Effector memory CD8-positive, alpha-beta T cell (primary cell): ENCODE measurements at places on chromosomes 2 and 18.

DNA sequence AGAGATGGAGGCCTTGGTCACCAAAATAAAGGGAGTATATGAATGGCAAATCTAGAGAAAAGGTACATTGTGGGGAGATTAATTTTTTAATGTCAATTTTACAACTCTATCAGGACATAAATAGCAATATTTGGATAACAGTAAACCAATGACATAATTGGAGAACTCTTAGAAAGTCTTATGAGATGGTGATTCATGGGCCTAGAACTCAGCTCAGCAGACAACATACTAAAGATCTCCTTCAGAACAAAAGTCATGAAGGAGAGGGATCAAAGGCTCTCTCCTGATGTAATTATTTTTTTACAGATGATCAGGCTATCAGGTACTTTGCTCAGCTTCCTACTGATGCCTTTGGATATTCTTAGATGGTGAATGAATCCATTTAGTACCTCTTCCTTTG is 90.0 kb downstream of the CRACDL start:
- no peak for DNase-seq

GRCh38 chr2:189411860-189412259 is 29.4 kb upstream of the WDR75 start:
- no peak for DNase-seq

DNA sequence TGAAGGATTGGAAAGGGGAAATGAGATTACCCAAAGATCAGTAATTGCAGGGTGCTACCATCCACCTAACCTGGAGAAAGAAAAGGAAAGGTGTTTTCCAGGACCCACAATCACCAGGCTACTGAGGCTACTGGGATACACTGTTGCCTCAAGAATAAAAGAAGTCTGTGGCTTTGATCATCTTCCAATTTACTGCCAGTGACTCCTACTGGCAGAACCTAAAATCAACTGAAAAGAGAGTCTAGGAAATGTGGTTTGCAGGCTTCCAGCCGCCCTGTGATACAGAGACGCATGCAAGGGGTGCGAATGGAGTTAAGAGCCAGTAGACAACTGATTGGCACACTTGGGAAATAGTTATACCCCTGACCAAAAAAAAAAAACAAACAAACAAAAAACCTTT is 16.6 kb upstream of the TTL start:
- DNase-seq: no peak

DNA sequence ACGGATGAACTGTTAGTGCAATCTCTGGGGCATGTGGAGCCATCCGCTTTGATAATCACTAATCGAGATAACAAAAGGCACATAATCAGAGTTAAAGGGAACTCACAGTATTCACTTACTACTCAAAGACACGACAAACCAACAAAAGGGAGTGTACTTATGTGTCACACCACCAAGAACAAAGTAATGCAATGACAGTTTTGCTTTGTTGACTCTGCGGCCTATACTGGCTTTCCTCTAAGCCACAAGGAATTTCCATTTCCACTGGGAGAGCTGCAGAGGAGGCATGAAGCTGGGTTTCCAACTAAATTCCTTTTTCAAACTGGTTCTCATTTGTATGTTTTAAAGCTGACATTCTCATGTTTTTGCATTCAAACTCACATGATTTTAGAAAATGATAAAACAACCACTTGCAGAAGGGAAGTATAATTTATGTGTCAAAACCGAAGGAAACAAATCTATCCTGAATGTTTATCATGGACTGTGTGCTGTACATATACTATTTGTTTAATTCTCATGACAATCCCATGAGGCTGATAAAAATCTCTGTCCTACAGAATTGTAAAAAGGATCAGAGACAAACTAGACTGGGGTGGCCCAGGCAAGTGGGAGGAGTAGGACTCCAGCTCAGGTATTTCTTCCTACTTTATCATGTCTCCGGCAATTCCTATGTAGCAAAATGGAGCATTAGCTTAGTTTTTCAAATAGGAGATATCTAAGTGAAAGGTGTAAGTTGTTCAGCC is 149.6 kb upstream of the SMAD7 start:
- no peak for DNase-seq

- no peak for DNase-seq
Measured at GRCh38 chr2:127175041-127175721, 44.9 kb downstream of the CYP27C1 start.

DNA sequence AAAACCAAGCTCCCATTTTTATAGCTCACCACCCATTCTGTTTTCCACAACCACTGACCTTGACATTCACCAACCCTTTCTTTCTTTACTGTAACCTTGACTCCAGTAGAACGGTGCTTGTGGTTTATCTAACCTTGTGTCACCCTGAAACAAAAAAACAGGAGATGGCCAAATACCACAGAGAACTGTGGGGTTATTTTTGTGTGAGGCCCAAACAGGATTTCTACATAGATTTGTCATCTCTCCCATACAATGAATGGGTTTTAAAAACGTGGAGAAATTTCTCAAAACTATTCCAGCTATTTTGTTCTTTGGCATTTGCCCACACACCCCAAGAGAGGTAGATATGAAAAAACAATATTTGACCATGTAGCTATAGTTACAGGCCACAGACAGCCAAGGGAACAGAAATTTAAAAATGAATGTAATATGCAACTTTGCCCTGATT is 231.3 kb upstream of the TANK start:
- no peak for DNase-seq

DNA sequence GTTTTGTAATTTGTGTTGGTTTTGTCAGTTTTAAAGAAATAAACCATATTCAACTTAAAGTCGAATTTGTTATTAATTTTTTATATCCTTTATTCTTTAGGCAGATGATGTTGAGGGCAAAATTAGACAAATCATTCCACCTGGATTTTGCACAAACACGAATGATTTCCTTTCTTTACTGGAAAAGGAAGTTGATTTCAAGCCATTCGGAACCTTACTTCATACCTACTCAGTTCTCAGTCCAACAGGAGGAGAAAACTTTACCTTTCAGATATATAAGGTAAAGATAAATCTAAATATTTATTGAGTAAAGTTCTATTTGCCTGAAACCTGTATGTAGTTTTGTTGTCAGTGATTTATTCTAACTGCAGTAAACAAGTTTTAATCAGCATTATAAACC is 34.5 kb upstream of the METAP1D start:
- no peak for DNase-seq

DNA sequence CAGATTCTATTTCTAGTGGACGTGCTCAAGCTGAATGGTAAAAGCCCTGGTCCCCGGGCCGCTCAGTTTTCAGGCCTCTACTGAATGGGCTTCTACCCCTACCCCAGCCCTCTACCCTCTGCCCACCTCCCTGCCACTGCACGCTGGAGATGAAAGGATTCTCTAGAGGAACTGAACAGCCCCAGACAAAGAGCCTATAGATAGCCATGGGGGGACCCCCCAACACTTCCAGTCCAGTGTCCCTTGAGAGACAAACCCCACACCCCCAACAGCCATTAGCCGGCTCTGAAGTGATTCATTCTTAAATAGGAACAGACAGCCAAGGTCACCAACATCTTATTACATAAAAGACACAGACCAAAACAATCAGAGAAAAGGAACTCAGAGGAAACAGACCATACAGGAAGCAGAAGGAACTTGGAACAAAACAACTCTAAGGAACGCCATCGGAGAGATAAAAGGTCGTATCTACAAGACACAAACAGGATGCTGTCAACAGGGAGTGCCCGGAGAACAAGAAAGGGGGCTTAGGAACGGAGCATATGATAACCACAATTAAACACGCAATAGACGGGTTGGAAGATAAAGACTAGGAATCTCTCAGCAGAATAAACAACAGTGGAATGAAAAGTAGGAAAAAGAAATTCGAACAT is 23.5 kb downstream of the TMEM37 start:
- no peak for DNase-seq

DNA sequence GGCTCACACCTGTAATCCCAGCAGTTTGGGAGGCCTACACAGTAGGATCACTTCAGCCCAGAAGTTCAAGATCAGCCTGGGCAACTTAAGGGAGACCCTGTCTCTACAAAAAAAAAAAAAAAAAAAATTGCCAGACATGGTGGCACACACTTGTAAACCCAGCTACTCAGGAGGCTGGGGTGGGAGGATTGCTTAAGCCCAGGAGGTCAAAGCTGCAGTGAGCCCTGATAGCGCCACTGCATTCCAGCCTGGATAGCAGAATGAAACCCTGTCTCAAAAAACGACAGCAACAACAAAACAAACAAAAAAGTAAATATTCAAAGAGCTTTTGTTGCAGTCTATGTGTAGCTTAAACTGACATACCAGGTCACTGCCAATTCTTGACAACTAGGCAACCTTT is 63.1 kb upstream of the TANK start:
- DNase-seq: no peak

DNA sequence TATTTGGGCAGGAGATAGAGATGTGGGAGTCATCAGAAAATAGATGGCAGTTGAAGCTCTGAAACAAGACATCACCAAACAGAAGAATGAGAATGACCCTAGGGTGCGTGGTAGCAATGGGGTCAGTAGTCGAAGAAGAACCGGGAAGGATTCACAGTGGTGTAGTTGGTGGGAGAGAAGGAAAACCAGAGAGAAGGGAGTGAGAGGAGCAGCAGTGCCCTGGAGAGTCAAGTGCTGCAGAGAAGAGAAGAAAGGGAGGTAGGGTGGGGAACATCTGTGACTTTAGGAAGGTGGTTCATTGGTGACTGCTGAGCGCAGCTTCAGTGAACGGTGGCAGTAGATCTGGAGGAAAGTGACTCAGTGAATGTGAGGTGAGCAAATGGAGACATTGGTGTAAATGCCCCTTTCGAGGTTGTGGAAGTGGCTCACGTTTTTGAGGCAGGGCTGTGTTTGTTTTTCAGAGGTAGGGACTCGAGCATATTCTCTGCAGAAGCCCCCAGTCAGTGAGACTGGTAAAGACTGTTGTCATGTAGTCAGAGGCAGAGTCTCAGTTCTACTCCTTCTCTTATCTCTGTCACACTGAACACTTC is 36.4 kb downstream of the CDC42EP3 start:
- no peak for DNase-seq

- no peak for DNase-seq
Measured at GRCh38 chr2:235849489-235849888, 318.7 kb downstream of the GBX2 start.

DNA sequence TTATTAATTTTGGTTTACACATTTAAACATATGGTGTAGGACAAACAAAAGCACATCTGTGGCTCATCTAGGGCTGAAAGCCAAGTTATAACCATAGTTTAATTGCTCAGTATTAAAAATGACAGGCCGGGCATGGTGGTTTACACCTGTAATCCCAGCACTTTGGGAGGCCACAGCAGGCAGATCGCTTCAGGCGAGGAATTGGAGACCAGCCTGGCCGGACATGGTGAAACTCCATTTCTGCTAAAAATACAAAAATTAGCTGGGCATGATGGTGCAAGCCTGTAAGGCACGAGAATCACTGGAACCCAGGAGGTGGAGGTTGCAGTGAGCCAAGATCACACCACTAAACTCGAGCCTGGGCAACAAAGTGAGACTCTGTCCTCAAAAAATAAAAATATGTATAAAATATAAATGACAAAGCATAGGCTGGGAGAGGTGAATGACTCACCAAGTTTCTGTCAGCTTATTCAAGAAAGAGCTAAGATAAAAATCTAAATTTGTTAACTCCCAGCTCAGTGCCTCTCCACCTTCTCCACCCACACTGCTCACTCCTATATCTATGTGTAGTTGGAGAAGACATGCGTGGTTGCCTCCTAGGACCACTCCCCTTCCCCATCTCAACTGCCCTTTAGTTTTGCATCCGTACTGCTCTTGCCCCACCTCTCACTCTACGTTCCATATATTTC is 79.2 kb upstream of the PID1 start:
- no peak for DNase-seq

DNA sequence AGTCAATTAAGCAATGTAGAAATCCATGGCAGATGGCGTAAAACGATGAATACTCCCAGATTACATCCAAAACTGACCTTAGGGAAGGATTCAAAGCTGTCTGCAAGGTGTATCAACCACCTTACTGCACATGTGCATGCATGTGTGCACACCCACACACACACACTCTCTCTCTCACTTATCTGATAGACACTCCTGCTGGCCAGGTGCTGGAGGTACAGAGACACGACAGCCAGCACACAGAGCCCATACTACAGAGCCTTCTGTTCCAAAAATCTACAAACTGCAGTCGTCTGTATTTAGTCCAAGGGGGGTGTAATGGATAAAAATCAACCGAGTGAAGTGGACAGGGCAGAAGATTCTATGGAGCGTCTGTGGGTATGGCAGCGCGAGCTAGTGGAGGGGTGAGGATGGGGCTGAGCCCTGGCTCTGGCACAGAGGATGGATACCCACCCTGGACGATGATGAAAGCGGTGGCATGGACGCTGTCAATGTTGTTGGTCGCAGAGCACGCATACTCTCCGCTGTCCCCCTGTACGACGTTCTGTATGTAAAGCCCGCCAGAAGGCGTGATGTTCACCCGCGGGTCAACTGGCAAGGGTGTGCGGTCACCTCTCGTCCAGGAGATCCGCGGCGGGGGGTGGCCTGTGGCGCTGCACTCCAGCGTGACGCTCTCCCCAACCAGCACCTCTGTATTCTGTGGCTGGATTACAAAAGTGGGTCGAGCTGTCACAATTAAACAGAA is 78.4 kb downstream of the PXDN start:
- DNase-seq: no peak

- no peak for DNase-seq
Measured at GRCh38 chr2:44566059-44566458, 204.3 kb downstream of the CAMKMT start.

GRCh38 chr18:76431437-76432273 is 63.4 kb downstream of the ZNF516 start:
- DNase-seq: no peak

DNA sequence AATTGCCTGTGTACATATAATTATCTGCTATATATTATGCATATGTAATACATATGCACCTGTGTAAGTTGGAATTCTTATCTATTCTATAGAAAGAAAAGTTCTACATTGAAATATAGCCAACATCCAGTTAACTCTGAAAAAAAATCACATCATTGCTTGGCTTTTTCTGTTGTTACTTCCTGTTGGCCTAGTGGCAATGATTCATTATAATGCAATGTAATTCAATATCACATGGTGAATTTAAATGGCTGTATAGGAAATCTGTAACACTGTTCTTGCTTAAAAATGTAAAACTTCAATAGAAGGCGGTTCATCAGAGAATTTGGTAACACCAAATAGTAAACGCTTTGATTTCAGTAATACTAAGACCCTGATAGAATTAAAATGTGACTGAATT is 44.5 kb upstream of the MAP4K3 start:
- no peak for DNase-seq
